ENCODE measurements at places on chromosomes 5 and 9.

- DNase-seq: no peak
Observed at GRCh38 chr5:96978812-96979449, 43.1 kb downstream of the LNPEP start.

DNA sequence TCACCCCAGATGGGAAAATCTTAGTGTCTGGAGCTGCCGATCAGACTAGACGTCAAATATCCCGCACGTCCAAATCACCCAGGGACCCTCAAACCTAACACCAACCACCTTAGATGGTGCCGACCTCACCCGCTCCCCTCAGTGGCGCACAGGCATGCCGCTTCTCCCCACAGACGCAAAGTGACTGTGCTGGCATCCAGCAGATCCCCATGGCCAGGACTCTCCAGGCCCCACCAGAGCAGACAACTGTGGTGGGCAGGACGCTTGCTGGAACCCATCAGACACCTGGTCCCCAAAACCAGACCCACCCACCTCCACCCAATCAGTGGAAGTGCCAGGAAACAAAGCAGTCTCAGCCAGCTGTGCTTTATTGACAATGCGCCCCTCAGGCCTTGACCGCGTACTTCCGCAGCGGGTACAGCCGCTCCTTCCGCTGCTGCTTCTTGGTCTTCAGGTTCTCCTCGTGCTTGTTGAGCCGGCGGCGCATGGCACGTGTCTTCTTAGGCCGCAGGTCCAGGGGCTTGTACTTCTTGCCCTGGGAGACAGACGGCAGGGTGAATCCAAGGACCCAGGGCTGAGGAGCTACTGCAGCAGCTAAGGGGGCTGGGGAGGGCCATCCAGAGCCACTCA is 4.1 kb downstream of the RPL35 start:
- no peak for DNase-seq

- no peak for DNase-seq
Observed at GRCh38 chr9:108900176-108900575, 33.7 kb downstream of the ELP1 start.

GRCh38 chr5:120624021-120624563 is 160.0 kb downstream of the PRR16 start:
- no peak for DNase-seq

DNA sequence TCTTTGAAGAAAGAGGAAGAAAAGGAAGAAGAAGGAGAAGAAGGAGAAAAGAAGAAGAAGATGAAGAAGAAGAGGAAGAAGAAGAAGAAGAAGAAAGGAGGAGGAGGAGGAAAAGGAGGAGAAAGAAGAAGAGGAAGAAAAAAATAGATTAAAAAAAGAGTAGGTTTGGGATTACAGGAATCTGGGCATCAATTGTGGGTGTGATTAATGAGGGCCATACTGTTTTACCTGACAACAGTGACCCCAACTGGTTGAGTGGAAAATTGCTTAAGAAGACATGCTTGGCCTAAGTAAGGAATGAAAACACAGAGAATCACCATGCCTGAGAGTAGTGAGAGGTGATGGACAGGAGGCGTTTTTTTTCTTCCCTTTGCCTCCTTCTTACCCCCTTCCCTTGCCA is 114.6 kb downstream of the FAM170A start:
- DNase-seq: no peak

DNA sequence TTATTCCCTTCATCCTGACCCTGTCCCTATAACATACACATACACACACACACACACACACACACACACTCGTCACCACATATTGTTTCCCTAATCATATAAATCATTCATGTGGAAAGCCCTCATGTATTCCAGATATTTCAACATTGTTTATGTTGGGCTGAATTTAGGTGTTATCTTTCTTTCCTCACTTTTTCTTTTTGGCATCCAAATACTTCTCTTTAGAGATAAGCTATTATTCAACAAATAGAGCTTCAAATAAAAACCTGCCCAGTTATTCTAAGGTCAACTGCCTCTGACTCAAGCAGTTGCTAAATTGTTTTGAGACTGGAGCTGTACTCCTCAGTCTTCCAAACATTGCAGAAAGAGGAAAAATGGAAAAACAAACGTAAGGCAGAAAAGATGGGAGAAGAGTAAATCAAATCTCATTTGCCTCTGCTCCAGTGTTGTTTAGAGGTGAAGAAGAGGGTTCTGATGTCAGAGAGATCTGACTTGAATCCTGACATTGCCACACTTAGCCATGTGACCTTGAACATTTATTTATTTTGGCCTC is 215.7 kb downstream of the GAS1 start:
- DNase-seq: no peak

DNA sequence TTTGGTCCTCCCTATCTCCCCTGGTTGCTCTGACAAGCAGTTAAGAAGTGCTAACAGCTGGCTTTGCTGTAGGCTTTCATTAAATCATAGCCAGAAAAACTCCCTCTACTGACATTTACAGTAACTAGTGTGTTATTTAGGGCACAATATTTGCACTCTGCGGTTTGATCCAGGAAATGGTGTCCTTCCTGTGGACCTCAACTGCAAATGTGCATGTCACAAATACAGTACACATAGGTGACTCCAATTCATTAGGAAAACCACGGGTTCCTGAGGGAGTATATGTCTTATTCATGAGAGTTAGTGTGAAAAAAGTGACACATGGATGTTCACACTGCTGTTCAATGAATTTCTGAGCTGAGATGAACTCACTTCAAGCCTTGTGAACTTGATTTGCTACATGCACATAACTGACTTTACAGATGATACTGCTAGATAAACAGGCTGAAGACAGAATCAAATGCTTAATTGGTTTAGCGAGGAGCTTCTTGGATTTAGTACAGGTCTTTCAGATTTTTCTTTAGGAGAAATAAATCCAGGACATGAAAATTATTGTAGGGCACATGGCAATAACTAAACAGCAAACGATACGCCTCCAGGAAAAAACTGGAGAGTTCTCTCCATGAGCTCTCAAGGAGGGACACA is 281.5 kb downstream of the EFNA5 start:
- DNase-seq: no peak

DNA sequence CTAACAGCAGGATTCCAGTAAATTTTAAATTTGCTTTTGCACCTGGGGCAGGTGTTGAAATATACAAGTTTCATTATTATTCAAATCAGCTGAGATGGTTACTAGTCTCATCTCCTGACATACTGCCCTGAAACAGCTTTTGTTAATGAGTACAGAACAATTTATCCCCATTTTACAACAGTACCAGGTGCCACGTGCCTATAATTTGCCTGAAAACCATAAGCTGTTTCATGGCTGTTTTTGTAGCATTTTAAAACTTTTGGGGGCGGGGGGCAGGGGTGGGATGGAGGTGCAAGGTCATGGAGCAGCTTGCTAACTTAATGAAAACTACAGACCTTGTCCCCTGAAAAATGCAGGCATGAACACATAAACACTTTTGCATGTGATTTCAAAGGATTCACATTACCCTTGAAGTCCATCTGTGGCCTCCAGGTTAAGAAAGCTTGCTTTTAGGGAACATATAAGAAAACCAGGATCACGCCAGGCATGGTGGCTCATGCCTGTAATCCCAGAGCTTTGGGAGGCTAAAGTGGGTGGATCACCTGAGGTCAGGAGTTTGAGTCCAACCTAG is 42.1 kb downstream of the TIMD4 start:
- no peak for DNase-seq

DNA sequence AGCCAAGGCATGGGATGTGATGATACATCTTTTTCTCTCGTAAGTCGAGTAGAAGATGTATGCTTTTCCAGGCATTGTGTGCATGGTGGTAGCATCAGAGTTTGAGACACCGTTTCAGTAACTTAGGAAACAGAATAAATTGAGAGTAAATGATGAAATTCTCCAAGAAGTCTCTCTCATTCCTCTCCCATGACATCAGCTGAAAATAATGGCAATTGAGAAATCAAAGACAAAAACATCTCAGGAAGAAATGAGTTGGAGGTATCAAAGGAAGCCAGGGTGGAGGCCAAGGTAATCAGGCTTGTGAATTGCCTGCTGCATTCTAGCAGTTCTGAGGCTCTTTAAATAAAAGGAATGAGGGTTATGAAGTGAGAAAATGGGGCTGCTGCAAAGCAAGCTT is 53.9 kb downstream of the SGCD start:
- no peak for DNase-seq

GRCh38 chr9:97504381-97505216 is 3.1 kb downstream of the TMOD1 start:
- no peak for DNase-seq

- DNase-seq: no peak
Observed at GRCh38 chr9:129554649-129555048, 66.3 kb downstream of the C9orf50 start.

- no peak for DNase-seq
Observed at GRCh38 chr9:79166005-79166404, 405.8 kb upstream of the TLE4 start.

Data from stimulated activated CD8-positive, alpha-beta memory T cell treated with anti-CD3 and anti-CD28 coated beads, Interleukin-7, amount 100 ng/mL, for 1 hour (primary cell).